ENCODE measurements at places on chromosomes 11 and 22.

DNA sequence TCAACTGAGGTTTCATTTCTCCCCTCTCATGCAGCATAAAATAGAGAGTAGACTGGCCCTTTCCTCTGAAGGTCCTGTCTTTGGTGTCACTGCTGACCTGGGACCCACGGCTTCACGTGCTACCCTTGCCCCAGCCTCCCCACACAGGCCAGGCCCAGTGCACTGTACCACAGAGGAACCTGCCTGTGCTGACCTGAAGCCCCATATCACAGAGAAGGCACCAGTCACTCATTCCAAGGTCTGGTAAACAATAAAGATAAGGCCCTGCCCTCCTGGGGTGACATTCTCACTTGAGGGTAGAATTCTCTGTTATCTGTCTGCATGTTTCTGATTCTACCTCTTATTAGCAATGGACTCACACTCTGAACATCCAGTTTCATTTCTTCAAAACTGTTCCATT, 51.3 kb downstream of the RPL27A start:
- DNase-seq: no peak

GRCh38 chr11:106409671-106410070, 332.2 kb downstream of the AASDHPPT start:
- DNase-seq: no peak

DNA sequence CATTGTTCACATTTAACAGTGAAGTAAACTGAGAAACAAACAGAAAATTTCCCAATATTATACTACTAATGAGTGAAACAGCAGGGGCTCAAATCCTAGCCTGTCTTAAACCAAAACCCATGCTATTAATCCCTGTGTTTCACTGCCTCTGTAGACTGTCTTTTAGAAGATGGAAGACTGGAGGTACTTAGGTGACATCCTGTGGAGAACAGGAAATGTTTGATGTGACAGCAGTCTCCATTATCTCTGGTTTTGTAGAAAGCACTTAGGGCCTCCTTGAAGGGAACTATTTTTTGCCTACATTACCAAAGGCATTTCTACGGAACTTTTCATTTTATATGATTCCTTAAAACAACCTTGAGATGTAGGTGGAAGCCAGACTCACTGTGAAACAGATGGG, 288.1 kb upstream of the SORL1-AS1 start:
- DNase-seq: no peak

DNA sequence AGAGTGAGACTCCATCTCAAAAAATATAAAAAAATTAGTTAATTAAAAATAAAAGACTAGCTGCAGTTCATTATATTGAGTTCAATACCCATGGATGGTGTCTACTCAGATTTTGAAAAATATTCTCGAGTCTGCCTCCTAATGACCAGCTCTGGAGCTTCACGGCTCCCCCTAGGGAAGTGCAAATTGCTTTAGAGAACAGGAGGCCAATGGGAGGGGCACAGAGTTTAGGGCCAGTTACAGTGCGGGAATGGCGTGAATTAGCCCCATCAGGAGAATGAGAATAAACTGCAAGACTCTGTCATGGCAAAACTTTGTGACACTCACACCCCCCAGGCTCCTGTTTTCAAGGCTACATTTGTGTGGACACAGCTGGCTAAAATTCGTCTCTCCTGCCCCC, 4.6 kb downstream of the FGF4 start:
- no peak for DNase-seq

Data from cerebellar nuclear complex (tissue), 1 donor.